ENCODE measurements at places on chromosomes 5 and 9.

- no peak for DNase-seq
Measured at GRCh38 chr9:109585796-109586195, 87.7 kb upstream of the PTPN3 start.

GRCh38 chr9:37911271-37911681 is 7.3 kb upstream of the SLC25A51 start:
- DNase-seq = no peak

DNA sequence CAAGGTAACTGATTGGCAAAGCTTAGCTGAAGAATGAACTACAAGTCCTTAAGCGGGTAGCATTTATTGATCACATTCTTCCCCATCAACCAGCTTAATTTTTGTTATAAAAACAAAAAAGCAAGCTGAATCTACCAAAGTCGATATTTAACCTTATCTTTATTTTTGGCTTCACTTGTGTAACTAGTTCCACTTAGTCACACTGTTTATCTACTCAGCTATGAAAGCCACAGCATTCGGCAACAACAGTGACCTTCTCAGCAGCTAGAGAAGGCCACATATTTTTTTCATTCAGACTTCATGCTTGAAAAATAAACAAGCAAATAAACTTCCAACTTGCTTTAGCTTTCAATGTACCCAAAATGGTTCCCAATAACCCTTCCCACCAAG is 69.4 kb downstream of the KLHL3 start:
- no peak for DNase-seq

- no peak for DNase-seq
Measured at GRCh38 chr9:96449523-96449844, 485 bp upstream of the HABP4 start.

GRCh38 chr9:71306134-71306533 is 184.7 kb upstream of the TRPM3 start:
- DNase-seq = no peak

- no peak for DNase-seq
Measured at GRCh38 chr5:99621772-99622681, 693.2 kb upstream of the CHD1 start.

GRCh38 chr5:111942661-111943401 is 185.8 kb upstream of the NREP start:
- no peak for DNase-seq

- no peak for DNase-seq
Measured at GRCh38 chr9:87641067-87641466, 84.9 kb upstream of the CTSL start.

DNA sequence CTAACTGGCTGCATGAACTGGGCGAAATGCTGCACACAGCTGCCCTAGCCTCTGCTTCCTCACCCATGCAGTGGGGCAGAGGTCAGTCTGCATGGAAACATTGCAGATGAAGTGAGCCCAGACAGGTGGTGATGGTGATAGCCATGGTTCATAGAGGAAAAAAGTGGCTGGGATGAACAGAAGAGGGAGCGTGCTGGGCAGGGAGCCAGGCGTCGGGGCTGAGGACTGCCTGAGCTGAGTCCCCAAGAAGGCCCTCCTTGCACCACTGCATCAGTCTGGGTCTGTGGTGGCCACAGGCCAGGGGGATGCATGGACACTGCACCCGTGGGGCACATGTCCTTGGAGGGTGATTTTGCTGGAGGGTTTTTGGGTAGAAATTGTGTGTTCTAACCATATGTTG is 80.5 kb downstream of the AMBP start:
- no peak for DNase-seq

DNA sequence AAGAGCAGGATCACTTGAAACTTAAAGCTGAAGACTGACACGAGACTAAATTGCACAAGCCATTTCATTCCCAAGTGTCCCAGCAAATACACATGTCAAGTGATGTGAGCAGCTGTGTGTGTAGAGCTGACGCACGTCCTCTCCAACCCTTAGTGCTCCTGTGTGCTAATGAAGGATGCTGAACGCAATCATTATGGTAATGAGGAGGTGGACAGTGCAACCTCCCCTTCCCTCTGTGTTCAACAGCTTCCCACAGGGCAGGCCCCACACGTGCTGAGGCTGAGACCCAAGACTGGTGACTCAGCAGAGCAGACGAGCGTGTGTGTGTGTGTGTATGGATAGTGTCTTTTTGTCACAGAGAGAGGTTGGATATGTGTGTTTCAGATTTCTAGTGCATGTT is 702.1 kb downstream of the SEMA5A start:
- DNase-seq = no peak

- no peak for DNase-seq
Measured at GRCh38 chr5:52013523-52013922, 630.3 kb downstream of the ISL1 start.

- no peak for DNase-seq
Measured at GRCh38 chr9:37700900-37701299, 50.1 kb downstream of the FRMPD1 start.

- no peak for DNase-seq
Measured at GRCh38 chr9:99451112-99451606, 229.1 kb downstream of the SEC61B start.

- no peak for DNase-seq
Measured at GRCh38 chr9:102518324-102518723, 476.8 kb upstream of the CYLC2 start.

DNA sequence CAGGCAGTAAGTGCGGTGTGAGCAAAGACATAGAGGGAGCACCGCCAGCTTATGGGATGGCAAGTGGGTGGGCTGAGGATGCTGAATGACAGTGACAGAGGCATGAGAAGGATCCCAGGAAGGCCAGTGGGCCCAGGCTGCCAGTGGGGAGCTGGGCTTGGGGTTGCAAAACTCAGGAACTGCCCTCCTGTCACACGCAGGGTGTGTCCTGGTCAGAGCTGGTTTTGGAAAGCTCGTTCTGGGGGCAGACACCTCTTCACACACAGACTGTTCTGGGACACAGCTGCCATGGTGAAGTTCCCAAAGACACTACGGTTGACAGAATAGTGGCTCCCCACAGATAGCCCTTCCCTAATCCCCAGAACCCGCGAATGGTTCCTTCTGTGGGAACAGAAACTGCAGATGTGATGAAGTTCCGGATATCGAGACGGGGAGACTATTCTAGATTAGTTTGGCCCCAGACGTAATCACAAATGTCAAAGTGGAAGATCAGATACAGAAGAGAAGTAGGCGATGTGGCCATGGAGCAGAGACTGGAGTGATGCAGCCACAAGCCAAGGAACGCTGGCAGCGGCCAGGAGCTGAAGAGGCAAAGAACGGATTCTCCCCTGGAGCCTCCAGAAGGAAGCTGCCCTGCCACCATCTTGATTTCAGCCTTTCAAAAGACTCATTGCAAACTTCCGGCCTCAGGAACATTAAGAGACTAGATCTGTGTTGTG is 159.0 kb downstream of the COL23A1 start:
- DNase-seq = no peak

GRCh38 chr5:6638236-6638635 is 5.0 kb downstream of the SRD5A1 start:
- no peak for DNase-seq

DNA sequence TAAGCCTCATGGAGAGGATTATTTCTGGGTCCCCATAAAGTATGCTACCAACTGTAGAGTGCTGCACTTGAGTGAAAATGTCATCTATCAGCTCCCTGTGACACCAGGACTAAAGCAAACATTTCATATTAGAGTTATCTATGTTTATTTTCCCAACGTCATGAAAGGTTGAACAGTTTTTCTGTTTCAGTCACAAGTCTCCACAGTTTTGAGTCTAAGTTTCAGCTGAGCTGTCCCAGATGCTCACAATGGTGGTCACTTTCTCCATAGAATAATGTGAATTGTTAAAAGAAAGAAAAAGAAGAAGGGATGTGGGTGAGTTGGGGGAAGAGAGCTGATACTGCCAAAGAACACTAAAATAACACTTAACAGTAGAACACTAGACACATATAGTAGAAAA is 126.3 kb upstream of the C9orf72 start:
- no peak for DNase-seq

- no peak for DNase-seq
Measured at GRCh38 chr5:81247441-81247972, 14.4 kb downstream of the CKMT2 start.

DNA sequence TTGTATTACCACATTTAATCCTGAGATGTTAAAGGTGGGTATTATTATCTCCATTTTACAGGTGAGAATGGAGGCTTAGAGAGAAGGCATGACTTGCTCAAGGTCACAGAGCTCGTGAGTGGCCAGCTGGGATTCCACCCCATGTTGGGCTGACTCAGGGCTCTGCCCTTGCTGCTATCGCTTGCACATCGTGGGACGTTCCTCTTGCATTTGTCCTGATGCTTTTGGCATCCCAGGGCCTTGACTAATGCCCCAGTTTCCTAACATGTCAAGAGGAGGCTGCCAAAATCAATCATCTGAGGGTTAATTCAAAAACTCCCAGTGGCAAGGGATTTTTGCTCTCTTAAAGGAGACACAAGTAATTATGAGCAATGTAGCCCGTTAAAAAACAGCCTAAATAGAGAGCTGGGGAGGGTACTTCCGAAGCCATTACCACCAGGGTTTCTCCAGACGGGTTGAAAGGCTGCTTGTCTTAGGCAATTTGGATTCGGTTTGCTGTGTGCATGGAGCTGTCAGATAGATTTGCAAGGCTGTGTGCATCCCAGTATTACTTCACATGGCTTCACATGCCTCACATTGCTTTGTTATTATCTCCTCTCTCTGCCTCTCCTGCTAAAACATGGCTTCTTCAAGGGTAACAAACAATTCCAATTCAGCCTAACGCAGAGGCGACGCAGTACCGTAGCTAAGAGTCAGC is 347.4 kb downstream of the DRD1 start:
- no peak for DNase-seq

- no peak for DNase-seq
Measured at GRCh38 chr5:83124593-83124992, 47.2 kb downstream of the XRCC4 start.

Measured in GDM1 (cell line).